ENCODE measurements at places on chromosomes 5 and 9.

DNA sequence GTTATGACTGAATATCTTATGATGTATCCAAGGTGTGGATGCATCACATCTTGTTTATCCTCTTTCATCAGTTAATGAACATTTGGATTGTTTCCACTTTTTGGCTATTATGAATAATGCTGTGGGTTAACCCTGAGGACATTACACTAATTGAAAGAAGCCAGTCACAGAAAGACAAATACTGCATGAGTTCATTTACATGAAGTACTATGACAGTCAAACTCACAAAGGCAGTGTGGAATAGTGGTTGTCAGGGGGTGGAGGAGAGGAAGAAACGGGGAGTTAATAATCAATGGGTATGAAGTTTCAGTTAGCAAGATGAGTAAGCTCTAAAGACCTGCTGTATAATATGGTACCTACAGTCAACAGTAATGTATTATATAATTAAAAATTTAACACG, 409.4 kb upstream of the CTNND2 start:
- DNase-seq = no peak

DNA sequence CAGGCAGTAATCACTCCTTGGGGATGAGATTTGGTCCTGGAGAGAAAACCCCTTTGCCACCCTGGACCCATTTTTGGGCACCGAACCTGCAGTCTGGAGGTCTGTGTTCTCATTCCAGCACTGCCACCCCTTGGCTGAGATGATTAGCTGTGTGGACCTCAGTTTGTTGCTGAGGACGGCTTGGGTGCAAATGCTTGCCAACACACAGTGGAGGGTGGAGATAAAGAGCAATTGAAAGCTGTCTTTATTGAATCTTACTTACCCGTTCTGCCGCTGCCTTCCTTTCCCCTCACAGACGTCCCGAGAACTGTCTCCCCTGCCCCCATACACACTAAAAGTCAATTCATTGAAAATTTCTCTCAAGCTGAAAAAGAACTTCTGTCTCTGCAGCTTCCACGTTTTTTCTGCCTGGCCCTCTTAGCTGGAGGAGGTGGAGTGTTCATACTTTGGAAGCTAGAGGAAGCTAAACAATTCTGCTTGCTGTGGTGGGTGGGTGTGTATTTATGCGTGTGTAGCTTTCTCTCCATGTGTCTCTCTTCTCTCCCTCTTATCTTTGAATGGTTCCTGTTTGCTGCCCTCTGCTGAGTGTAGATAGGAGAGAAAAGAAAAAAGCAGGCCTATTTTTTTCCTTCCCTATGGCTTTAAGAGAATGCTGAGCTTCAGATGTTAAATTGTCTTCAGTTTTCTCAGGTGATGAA, 6.6 kb downstream of the GALNT10 start:
- DNase-seq = peak; percentile 49

DNA sequence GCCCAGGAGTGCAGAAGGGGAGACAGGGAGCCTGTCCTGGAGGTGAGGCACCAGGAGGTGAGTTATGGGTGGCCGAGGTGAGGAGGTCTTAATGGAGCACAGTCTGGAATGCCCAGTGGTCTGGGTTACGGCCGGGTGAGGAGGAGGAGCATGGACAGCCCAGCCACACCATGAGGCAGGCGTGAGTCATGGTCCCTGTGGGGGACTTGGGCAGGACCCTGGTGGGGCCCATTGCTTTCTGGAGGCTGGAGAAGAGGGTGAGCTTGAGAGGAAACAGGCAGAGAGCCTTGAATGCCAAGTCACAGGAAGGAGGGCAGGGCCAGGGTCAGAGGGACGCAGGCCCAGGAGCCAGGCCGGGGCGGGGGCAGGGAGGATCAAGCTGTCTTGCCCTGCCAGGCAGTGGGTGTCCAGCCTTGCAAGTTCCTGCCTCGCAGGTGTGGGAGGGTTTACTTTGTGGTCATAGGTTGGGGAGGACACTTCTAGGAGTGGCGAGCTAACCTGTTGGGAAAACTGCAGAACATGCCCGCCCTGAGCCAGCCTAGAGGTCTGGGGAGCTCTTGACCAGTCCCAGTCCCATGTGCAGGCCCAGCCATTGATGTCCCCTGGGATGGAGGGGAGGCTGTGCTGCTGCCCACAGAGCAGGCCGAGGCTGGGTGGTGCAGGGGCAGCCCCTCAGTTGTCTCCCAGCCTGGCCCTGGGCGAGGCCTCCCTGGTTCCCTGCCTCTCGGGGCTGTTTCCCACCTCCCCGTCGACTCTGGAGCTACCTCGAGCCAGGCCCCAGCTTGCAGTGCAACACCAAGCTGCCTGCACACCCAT, 2.8 kb downstream of the CACNA1B start:
- no peak for DNase-seq

- no peak for DNase-seq
These were observed 27.1 kb downstream of the KCNMB1 start for GRCh38 chr5:170362102-170362501.

DNA sequence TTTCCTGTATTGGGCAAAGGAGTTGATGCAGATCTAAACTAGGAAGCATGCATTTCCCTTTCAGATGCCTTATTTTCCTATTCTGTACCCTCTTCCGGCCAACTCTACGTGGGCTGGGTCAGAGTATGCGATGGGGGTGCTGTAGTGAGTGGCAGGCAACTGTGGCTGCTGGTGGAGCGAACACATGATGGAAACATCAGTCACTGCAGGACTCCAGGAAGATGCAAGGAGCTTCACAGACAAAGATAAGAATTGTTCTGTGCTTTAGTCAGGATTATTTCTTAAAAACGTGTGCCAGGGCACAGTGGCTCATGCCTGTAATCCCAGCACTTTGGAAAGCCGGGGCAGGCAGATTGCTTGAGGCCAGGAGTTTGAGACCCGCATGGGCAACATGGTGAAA, 75.1 kb downstream of the PSAT1 start:
- DNase-seq = no peak

DNA sequence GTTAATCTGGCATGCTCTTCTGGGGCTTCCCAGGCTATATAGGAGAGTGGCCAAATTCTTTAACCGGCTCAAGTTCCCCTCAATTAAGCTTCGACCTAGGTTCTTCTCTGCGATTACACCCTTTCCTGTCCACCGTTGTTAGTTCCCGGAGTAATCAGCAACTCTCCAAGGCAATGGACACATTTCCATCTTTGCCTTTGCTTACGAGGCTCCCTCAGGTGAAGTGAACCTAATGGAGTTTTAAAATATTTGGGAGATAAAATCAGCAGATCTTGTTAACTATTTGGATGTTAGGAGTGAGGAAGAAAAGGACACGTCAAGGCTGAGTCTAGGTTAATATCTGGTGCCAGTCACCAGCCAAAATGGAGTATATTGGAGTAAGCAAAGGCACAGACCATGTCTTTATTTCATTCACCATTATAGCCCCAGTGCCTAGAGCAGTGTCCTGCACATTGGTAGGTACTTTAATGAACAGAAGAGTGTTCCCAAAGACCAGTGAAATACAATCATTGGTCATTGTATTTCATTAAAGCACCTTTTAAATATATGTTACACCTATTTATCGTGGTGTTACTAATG, 515 bp downstream of the UTP15 start:
- DNase-seq = no peak

GRCh38 chr9:131277910-131278701, 1.8 kb upstream of the FAM78A start:
- peak; percentile 76 for DNase-seq

GRCh38 chr5:1383886-1384401, 39.0 kb upstream of the CLPTM1L start:
- DNase-seq = no peak

DNA sequence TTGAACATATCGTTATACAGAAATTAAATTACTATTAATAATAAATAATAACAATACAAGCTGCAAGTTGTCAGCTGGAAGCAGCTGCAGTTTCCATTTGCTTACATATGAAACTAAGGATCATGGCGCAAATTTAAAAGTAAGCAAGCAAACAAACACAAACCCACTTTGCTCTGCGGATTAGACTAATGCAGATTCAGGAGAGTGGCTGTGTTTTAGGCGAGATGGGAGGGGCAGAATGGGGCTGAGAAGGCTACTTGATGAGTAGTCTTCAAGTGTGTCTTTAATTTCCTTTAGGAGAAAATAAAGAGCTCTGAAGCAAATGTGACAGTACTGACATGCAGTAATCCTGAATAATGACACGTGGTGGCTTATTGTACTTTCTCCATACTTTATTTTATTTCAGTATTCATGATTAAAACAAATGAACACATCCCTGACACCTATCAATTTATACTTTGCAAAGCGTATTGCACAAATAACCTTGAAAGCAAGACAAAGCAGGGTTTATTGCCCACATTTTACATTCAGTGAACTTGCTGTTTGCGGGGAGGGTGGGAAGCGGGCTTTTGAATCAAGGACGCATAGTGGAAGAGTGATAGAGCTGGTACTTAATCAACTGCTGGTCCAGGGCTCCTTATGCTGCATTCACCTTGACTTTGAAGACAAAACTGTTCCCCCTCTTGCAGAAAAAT, 221.4 kb upstream of the TRIM32 start:
- DNase-seq = no peak

DNA sequence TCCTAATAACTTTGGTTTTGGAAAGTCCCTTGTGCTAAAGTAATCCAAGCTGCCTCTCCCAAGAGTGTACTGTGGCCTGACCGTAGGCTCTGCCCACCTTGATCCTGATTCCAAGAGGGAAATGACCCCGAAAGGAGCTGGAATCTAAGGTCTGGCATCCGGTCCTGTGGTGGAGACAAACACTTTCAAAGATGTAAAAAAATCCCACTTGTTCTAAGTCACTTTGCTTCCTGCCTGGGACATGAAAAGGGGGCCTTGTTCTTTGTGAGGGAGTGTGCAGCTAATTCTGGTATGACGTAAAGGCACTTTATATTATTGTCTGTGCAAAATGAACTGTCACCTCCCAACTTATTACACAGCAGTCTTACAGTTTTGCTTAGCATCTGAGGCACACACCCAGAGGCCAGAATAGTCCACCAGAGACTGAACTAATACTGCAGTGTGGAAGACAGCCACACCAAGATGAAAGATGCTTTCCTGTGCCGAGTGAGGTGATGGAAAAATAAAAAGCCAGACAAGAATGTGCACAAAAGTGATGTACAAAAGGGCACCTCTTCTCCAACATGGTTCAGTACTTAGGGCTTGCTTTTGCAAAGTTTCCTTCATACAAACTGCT, 128.7 kb downstream of the SLC12A2 start:
- DNase-seq = no peak

DNA sequence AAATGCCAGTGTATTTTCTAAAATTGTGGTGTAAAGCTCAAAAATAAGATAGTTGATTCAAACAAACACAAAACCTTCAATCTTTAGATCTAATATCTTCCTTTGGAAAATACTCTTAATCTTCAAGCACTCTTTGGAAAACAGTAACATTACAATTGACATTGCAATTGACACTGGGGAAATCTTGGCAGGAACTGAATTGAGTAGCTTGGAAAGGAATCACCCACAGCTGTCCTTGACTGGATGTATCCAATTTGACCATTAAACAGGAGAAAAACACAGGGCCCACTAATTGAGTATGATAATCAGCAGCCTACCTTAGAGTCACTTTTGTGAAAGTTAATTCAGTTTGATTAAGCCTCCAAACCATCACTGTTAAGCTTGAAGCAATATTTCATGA, 776.7 kb downstream of the DTWD2 start:
- no peak for DNase-seq

- DNase-seq = no peak
These were observed 1470.6 kb downstream of the MAT2B start for GRCh38 chr5:164975986-164976385.

GRCh38 chr9:135906291-135907005, 898 bp downstream of the CAMSAP1 start:
- peak; percentile 52 for DNase-seq

GRCh38 chr5:11584017-11584416, 320.2 kb downstream of the CTNND2 start:
- peak; percentile 1 for DNase-seq

- no peak for DNase-seq
These were observed 526.9 kb upstream of the KLF4 start for GRCh38 chr9:108016446-108016845.

- DNase-seq = no peak
These were observed 88.7 kb downstream of the SYK start for GRCh38 chr9:90890146-90890810.

- DNase-seq = no peak
These were observed 9.2 kb downstream of the UCK1 start for GRCh38 chr9:131521822-131522221.

- DNase-seq = no peak
These were observed 1.9 kb downstream of the PCSK5 start for GRCh38 chr9:75892216-75892911.

- DNase-seq = peak; percentile 70
These were observed 118.7 kb upstream of the CD180 start for GRCh38 chr5:67315082-67315989.

DNA sequence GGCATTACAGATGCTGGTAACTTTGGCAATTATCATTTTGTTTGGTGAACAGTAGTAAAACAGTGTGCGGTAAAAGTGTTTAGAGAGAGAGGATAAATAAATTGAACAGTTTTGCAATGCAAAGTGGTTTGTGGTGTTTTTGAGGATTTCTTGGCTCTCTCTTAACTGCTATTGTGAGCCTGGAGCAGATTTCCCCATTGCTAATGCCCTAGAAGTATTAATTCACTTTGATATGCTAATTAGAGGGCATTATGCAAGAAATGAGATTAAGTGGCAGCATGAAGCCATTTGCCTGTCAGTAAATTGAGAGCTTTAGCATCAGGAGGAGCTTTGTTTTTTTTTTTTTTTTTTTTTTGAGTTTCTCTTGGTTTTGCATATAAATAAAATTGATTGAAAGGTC, 8.2 kb downstream of the PBX3 start:
- DNase-seq = no peak

GRCh38 chr5:160240350-160240749, 11.0 kb downstream of the FABP6 start:
- DNase-seq = no peak

DNA sequence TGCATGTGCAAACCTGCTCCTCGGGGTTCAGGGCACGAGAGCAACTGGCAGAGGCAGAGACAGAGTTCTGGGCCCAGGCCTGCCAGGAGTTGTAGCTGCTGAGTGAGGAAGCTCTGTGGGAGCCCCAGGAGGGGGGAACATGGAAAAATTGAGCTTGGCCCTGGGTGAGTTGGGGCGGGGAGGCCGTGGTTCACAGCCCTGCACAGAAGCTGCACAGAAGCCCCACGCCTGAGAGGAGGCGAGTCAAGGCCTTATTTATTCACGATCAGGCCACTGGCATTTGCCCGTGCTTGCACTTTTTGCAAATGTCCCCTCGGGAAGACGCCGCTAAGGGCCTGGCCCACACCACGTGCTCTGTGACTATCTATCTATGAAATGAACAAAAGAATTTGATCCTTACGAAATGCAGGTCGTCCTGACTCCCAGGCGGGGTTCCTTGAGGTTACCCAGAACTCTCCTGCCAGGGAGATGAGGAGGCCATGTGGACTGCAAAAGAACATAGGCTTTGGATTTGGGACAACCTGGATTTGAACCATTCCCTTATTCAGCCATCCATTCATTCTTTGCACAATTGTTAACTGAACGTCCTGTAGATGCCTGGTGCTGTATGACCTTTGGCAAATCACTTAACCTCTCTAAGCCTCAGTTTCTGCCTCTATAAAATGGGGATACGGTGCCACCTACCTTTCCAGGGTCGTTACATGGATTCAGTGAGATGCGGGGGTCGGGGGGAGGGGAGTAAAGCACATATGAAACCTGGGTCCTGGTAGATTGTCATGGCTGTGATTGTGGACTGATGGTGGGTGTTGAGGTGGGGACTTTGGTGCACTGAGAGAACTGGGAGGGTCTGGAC, 17.9 kb downstream of the COL27A1 start:
- peak; percentile 78 for DNase-seq

- no peak for DNase-seq
These were observed 228.3 kb downstream of the IRX2 start for GRCh38 chr5:2523180-2523579.
